ENCODE measurements at places on chromosomes 4 and X.
A peak's percentile ranks its signal among the peaks of the same experiment; 100 is the strongest.

DNA sequence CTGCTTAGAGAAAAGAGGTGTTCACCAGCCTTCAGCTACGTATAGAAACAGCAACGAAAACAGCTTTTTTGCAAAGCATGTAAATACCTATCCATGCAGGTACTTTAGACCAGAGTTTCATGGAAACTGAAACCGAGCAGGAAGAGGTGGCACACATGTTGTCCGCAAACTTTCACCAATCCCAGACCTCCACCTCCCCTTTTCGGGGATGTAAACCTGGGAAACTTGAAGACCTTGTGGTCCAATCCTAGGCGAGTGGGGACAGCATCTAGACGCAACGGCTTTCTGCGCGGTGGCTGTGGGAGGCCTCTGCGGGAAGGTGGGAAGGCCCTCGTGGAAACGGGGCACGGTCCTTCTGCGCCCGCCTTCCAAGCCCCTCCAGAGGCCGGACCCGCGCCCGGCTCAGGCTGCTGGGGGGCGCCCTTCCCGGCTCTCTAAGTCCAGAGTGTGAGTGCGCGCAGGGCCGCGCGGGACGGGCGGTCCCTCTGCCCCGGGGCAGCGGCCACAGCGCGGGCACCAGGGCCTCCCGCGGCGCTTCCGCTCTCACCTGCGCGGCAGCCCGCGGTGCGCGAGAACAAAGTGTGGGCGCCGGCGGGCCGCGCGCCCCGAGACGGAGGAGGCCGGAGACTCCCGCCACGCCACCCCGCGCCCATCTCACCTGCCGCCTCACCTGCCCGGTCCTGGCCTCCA, 830 bp upstream of the SHROOM2 start:
- no peak for DNase-seq

- DNase-seq, result no peak
Observed at GRCh38 chrX:134885336-134886001, 105.3 kb upstream of the SMIM10 start.

GRCh38 chr4:169283114-169283509, 12.4 kb upstream of the SH3RF1 start:
- no peak for DNase-seq

- no peak for DNase-seq
Observed at GRCh38 chr4:151988591-151988990, 227.8 kb upstream of the GATB start.

GRCh38 chr4:114780205-114780604, 181.6 kb downstream of the UGT8 start:
- no peak for DNase-seq

GRCh38 chr4:45438047-45438446, 685.8 kb downstream of the GABRG1 start:
- DNase-seq, result no peak

- no peak for DNase-seq
Observed at GRCh38 chr4:11489453-11490083, 60.9 kb upstream of the HS3ST1 start.

DNA sequence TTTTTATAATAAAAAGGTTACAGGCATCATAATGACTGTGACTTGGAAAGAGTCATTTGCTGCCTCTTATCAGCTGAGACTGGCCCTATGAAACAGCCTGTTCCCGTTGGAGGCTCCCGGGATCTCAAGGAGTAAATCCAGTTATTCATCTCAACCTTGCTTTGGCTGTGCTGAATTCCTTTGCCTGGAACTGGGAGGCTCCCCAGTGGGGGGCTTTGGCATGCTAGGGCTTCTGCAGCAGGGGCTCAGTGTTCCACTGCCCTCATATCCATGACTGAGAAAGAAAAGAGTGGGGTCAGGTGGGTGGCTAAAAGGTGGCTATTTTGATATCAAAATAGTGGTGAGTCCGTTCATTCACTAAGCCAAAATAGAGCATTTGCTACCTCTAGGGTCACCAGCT, 71.2 kb downstream of the TRPC5 start:
- no peak for DNase-seq

GRCh38 chr4:4852591-4853362, 6.7 kb upstream of the MSX1 start:
- DNase-seq, result no peak

DNA sequence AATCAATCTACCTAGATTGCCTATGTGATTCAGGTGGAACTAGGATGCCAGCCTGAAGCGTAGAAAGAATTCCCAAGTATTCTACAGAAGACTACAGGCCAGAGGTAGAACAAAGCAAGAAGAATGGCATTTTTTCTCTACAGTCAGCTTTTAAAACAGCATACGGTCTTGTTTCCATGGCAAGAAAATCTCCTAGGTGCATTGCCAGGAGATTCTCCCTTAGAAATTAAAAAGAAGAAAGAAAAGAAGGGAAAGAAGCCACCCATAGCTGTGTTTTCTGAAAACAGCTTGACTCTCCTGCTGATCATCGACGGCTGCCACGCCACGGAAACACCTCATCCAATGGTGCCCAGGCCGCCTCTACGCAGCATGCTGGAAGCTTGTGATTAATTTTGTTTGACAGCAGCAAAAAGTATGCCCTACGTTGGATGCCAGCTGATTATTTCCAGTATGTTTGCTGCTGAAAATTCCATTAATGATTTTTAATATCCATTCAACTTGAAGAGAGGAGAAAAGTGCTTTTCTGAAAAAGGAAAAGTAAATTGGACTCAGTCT, 24.1 kb downstream of the ANK2 start:
- DNase-seq, result no peak

GRCh38 chrX:19194285-19195242, 72.3 kb upstream of the ADGRG2 start:
- DNase-seq, result no peak

DNA sequence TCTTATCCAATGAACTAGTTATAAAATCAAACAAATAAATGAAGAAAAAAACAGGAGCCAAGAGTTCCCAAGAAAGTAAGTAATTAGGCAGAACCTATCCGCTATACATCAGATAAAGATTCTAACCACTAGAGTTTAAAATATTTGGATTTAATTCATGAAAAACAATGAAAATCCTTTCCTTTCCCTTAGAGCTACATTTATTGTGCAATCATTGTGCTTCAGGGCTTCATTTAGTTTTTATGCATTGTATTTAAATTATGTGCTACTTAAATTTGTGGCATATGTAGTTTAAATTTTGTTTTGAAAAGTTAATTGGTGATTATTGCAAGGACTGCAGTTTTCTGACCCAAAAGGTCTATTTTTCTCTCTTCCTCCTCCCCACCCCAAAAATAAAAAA, 17.9 kb downstream of the GNRHR start:
- no peak for DNase-seq

GRCh38 chrX:44784241-44784640, 59.6 kb upstream of the DUSP21 start:
- no peak for DNase-seq

GRCh38 chr4:146900295-146900694, 45.4 kb downstream of the TTC29 start:
- no peak for DNase-seq

- DNase-seq, result no peak
Observed at GRCh38 chr4:142331132-142331531, 515.0 kb downstream of the INPP4B start.

DNA sequence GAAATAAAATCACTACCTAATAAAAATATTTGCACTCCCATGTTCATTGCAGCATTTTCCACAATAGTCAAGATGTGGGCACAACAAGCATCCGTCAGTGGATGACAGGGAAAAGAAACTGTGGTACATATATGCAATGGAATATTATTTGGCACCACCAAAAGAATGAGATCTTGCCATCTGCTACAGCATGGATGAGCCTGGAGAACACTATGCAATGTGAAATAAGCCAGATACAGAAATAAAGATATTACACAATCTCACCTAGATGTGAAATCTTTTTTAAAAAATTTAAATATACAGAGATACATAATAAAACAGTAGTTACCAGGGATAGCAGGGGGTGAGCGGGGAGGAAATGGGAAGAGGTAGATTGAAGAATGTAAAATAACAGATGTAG, 44.8 kb downstream of the LDB2 start:
- DNase-seq, result no peak

- no peak for DNase-seq
Observed at GRCh38 chr4:107993969-107994368, 4.3 kb downstream of the HADH start.

DNA sequence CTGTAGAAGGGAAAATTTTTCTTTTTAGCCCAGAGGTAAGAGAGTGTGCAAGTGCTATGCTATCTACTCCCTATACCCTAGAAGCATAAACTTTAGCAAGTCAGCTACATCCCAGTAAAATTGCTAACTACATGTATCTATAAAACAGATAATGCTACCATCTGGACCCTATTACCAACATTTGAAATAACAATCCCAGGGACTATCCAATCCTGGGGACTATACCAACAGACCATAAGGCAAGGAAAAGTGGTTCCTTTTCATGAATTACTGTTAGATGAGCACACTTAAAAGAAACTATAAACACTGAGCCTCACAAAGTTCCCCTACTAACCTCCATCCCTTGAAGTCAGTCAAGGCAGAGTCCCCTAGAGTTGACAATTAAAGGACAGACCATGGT, 213.6 kb upstream of the VEGFC start:
- DNase-seq, result no peak

GRCh38 chrX:69158166-69158980, 6.9 kb downstream of the PJA1 start:
- DNase-seq, result peak; percentile 4

- no peak for DNase-seq
Observed at GRCh38 chr4:149708513-149709130, 107.0 kb downstream of the IQCM start.

- DNase-seq, result no peak
Observed at GRCh38 chr4:39655876-39656275, 17.2 kb upstream of the SMIM14 start.

DNA sequence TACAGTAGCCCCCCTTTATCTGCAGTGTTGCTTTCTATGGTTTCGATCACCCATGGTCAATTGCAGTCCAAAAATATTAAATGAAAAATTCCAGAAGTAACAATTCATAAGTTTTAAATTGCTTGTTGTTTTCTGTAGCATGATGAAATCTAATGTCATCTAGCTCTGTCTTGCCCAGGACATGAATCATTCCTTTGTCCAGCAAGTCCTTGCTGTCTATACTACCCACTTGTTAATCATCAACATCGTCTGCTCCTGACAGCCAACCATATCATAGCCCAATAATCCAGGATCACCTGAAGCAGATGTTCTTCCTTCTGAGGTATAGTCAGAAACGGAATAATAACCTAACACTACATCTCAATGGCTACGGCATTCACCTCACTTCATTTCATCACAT, 79.8 kb downstream of the ADAMTS3 start:
- DNase-seq, result no peak

DNA sequence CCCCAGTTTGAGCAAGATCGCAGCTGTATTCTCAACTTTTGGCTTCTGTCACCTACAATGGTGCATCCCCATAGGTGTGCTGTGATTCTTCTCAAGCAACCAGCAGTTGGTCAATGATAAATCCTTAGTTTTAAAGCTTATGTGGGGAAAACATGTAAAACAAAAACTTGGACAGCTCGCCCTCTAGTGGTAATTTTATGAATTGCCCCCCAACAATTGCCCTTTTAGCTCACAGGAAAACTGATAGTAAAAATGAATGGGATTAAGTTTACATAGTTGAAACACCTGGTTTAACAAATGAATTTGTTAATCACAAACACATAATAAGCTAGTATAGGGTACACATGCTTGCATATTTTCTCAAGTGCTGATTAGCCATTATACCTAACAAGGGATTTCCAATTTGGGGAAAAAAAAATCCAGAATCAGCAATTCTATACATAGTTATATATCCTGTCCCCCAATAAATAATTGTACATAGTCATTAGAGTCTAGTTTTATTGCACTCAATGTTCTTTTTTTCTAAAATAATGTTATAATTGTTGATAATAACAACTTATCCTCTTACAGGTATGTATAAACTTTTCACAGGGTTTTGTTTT, 30.1 kb downstream of the TEX13A start:
- no peak for DNase-seq

DNA sequence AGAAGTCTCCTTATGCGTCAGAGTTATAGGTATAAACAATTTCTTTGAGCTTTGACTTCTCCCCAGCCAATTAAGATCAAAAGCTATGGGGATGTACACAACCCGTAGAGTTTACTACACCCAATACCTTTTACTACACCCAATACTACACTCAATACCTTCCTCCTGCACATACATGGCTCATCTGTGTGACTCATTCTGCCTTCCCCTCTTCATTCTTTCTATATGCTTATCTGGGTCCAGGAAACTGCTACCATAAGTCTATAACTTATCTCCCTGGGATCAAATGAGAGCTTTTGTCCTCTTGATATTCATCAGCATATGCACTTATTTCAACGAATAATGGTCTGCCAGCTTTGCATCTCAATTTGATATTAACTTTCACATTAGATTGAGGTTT, 28.2 kb downstream of the ANKRD50 start:
- DNase-seq, result no peak

DNA sequence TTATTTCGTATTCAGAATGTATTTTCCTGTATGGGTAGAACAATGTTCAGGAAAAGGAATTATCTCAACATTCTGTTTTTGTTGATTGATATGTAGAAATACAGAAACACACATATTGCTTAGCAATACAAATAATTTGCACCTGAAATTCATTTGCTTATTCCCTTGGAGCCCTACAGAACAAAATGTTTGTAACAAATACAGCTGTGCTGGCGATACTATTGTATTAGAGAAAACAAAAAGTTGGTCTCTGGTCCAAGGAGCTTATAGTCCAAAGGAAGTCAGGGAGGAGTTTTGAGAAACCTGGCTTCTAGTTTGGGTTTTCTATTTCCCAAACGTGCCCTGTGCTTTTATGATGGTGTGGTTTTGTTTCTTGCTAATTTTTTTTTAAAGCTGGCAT, 37.8 kb upstream of the CAPN6 start:
- no peak for DNase-seq

DNA sequence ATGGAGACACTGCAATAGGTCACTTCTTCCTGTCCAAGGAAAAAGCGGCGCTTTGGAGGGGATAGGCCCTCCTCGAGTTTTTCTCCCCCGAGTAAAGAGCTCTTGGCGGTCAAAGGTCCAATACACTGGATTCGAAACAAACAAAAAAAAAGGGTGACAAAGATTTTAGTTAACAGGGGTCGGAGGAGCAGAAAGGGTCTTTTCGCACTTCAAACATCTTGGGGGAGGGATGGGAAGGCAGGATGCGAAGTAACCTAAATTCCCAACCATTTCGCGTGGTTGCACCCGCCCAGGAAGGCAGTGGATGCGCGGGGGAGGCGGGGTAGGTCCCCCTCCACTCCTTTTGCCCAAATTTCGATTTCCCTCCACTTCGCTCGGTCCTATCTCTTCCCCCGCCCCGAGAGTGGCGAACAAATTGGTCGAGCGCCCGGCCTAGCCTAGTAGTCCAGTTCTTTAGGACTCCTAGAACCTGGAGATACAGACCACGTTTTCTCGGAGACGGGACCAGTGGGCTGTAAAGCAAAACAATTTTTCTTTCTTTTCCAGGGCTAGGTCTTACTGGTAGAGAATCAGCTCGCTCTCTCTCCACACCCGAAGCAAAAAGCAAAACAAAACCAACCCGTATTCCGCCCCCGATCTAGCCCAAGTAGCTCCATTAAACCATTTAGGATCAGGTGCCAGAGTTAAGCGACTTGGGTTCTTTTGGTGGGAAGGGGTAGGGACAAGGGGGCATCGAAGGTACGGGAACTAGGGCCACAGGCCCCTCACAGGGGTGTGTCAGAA, 2.0 kb upstream of the STAG2 start:
- DNase-seq, result no peak
